ENCODE measurements at places on chromosomes 6 and 20.

- DNase-seq: peak; percentile 88
These were observed 126.8 kb downstream of the ALDH8A1 start for GRCh38 chr6:134822920-134823709.

GRCh38 chr6:131768964-131769363 is 38.9 kb upstream of the ENPP1 start:
- no peak for DNase-seq

GRCh38 chr6:160122744-160123143 is 1.1 kb downstream of the SLC22A1 start:
- no peak for DNase-seq

GRCh38 chr6:158714706-158715105 is 64.9 kb downstream of the SYTL3 start:
- no peak for DNase-seq

GRCh38 chr20:37920679-37921322 is 17.9 kb downstream of the VSTM2L start:
- no peak for DNase-seq

DNA sequence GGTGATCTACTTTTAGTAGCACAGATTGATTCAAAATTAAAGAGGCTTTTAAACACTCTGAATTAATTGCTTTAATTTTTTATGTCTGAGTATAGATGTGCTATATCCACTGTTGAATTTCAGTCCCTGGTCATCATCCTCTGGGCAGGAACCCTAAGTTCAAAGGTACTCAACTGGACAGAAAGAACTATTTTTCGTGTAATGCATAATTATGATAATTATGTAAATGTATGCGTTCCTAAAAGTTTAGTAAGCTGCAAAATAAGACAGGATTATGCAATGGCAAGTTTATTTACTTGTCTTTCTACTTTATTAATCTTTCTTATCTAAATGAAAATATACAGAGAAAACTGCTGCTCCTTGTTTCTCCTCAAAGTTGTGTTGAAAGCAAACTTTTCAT is 690.1 kb upstream of the MAN1A1 start:
- DNase-seq: no peak

- peak; percentile 67 for DNase-seq
These were observed 39.8 kb downstream of the GNAS start for GRCh38 chr20:58892141-58892931.

GRCh38 chr6:110467566-110468140 is 8.8 kb downstream of the SLC22A16 start:
- no peak for DNase-seq

GRCh38 chr6:109669811-109670210 is 21.2 kb downstream of the AK9 start:
- DNase-seq: no peak

- no peak for DNase-seq
These were observed 175.9 kb upstream of the CST7 start for GRCh38 chr20:24773168-24773567.

GRCh38 chr6:15672291-15672690 is 9.5 kb upstream of the DTNBP1 start:
- DNase-seq: no peak

DNA sequence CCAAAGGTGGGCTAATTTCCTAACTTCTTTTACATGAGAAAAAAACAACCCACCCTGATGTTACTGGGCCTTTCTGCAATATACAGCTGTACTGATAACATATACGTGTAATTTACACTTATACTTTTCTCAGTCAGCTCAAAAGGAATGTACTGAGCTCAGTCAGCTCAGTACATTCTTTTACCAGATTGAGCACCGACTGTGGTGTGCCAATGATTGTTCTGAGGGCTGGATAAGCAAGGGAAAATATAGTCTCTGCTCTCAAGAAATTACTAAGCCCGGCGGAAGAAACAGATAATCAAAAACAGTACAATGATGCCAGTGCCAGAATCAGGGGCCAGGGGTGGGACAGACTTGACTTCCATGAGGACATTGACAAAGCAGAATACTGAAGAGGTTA is 10.0 kb upstream of the BLOC1S5 start:
- DNase-seq: no peak

DNA sequence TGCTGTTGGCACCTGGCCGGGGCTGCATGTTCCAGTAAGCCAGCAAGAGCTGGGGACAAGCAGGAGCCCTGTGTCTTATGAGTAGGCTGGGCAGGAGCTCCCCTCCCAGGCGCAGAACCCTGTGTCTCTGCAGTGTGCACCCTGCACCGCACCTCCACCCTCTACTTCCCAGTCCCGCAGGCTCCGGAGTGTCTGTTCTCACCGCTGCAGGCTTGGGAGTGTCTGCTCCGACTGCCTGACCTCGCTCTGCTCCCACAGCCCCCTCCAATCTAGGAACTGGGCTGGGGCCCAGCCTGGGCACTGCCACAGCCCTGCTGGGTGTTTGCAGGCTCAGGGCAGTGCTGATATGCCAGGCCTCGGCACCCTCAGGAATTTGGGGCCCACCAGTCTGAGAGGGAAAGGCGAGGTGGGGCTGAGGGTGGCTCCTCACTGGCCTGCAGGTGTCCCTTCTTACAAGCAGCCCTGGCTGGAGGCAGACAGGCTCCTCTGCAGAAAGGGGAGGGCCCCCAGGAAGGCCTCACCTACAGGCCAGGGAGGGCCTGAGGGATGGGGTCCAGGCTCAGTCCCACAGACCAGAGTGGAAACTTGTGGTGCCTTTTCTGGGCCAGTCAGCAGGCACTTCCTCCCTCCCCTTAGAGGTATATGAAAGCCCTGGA is 871.6 kb upstream of the GJE1 start:
- no peak for DNase-seq

DNA sequence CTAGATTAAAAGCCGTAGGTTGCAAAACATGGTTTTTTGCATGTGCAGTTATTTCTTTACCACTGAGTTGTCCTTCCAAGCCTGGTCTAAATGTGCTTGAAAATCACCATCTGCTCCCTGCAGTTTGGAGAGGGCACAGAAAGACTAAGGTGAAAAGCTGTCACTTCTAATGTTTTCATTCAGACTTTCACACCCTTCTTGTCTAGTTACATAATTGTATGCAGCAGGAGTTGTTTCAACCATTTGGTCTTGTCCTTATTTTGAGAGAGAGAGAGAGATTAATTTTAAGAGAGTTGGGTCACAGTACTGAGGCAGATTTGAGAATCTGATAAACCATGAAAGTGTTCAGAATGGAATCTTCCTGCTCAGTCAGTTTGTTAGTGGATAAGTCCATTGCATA is 82.5 kb downstream of the ARID1B start:
- DNase-seq: no peak

DNA sequence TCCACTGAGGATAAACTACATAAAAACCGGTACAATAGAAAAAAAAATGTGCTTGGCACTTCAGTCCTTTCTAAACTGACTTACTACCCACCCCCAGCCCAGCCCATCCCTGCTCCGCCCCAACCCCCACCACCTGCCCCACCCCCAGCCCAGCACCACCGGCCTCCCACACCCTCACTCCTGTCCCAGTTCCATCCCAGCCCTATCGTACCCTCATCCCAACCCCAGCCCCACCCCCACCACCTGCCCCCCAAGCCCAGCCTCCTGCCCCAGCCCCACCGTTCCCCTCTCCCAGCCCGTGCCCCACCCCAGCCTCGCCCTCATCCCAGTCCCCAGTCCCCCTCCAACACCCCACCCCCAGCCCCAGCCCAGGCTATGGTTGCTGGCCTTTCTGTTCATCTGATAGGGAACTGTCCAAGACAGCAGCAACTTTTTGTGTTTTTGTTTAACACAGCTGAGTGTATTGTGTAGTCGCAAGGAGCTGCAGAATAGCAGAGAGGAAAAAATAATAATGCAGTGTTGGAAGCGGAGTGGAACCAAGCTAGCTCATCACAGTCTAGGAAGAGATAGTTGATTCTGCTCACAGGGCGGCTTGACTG is 61.9 kb downstream of the SASH1 start:
- no peak for DNase-seq

DNA sequence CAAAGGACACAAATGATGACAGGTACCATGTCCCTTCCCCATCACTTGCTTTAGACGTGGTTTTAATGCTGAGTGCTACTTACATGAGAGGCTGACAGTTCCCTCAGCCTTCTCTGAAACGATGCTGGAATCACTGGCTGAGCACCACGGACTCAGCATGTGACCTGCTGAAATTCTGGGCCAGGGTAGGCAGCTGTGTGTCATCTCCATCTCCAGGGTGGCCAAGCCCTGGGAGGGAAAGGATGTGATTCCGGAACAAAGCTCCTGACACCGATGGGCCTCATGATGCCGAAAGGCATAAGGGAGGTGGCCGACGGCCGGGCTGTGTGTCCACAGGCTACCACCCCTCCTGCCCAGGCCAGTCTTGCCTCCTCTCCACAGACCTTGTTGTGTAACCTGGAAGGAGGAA is 184.3 kb upstream of the CST7 start:
- DNase-seq: no peak

DNA sequence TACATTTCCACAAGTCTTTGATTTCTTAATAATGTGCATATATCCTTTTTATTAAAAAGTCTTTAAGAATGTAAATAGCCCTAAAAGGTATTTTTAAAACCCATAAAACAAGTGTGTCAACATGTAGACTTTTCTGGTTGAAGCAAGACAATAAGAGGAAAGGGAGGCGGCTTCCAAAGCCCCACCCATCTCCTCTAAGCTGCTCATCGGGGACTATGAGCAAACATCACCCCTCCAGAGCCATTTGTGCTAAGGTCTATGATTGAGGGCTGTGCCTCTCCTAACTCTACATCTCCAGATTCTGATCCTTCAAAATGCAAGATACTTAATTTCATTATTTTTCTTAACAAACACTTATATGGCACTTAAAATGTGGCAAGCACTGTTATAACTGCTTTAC is 2.5 kb upstream of the NAA20 start:
- DNase-seq: no peak

- DNase-seq: no peak
These were observed 487.7 kb upstream of the BTBD3 start for GRCh38 chr20:11429889-11430519.

GRCh38 chr20:11989018-11989771 is 71.5 kb downstream of the BTBD3 start:
- DNase-seq: no peak

DNA sequence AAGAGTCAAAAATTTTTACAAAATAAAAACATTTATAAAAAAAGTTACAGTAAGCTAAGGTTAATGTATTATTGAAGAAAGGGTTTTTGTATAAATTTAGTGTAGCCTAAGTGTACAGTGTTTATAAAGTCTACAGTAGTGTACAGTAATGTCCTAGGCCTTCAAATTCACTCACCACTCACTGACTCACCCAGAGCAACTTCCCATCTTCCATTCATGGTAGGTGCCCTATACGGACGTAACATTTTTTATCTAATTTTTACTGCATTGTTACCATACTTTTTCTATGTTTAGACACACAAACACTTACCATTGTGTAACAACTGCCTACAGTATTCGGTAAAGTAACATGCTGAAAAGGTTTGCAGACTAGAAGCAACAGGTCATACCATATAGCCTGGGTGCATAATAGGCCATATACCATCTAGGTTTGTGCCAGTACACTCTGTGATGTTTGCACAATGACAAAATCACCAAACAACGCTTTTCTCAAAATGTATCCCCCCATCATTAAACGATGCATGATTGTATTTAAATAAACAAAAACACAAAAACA is 6.0 kb downstream of the MTFR2 start:
- DNase-seq: peak; percentile 78
